ENCODE measurements at places on chromosomes 2 and 18. TPM values are rescaled to one million over a fixed set of nuclear protein-coding genes. Genes with fewer than 3 reads are reported as not detected.

- no peak for DNase-seq
These were observed 55.0 kb upstream of the CTDP1 start for GRCh38 chr18:79624356-79625170.

DNA sequence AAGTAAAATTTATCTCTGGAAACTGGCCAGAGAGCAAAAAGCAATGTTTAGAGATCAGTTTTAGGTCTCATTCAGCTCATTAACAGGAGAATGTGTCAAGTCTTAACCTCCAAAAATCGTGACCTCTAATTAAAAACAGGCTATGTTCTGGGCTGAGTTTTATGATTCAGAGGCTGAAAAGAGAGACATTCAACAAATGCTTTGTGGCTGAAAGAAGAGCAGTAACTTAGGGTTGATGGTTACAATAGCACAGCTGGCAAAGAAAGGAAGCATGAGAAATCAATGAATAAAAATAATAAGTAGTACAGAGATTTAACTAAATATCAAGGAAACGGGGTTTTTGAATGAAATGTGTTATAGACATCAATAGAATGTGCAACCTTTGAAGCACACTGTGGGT, 13.1 kb downstream of the TGIF1 start:
- no peak for DNase-seq

GRCh38 chr2:164028814-164029534, 293.2 kb upstream of the FIGN start:
- no peak for DNase-seq

DNA sequence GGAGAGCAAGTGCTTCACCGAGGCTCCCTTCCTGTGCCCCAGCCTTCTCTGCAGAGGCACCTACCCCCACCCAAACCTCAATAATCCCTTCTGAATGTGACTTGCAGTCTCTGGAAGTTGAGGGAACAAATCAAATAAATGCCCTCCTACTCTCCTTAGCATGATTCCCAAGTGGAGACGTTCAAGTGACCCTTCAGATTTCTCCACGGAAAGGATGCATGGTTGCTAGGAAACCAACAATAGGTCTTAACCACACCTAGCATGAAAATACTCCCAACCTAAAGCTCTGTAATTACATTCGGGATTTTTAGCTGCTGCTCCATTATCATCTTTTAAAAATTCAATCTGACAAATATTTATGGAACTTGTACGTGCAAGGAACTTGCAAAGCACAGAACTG, 50.2 kb upstream of the CABLES1 start:
- DNase-seq: no peak

DNA sequence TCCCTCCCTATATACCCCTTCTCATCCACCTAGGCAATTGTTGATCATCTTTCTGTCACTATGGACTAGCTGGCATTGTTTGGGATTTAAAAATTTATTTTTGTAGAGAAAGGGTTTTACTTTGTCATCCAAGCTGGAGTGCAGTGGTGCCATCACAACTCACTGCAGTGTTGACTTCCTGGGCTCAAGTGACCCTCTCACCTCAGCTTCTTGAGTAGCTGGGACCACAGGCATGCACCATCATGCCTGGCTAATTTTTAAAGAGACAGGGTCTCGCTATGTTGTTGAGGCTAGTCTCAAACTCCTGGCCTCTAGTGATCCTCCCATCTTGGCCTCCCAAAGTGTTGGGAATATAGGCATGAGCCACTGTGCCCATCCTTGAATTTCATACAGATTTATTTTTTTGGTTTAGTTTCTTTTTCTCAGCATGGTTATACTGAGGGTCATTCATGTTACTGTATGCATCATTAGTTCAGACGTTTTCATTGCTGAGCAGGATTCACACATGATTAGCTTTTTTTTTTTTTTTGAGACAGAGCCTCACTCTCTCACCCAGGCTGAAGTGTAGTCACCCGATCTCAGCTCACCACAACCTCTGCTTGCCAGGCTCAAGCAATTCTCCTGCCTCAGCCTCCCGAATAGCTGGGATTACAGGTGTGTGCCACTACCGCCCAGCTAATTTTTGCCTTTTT, 8.6 kb upstream of the PCARE start:
- DNase-seq: no peak

GRCh38 chr2:152525277-152525838, 190.4 kb downstream of the FMNL2 start:
- DNase-seq: peak; percentile 57

DNA sequence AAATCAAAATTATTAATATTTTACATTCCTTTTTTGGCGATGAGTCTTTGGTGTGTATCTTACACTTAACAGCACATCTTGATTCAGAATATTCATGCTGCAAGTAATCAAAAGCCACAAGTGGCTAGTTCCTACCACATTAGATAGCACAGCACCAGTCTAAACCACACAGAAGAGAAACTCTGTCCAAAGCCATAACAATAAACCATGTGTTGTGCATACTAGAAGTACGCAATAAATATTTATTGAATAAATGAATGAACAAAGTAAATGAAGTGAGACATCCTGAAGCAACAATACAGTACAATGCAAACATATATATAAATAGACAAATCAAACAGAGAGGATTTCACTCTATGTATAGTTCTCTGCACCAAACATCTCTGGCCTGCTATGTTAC, 287.3 kb downstream of the EXOC6B start:
- no peak for DNase-seq

DNA sequence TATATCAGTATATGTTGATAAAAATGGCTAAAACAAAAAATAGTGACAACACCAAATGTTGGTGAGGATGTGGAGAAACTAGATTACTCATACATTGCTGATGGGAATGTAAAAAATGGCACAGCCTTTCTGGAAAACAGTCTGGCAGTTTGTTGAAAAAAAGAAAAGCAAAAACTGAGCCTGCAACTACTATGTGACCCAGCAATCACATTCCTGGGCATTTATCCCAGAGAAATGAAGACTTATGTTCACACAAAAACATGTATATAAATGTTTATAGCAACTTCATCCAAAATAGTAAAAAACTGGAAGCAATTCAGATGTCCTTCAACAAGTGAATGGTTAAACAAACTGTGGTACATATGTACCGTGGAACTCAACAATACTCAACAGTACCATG, 7.5 kb upstream of the KDSR start:
- DNase-seq: no peak

DNA sequence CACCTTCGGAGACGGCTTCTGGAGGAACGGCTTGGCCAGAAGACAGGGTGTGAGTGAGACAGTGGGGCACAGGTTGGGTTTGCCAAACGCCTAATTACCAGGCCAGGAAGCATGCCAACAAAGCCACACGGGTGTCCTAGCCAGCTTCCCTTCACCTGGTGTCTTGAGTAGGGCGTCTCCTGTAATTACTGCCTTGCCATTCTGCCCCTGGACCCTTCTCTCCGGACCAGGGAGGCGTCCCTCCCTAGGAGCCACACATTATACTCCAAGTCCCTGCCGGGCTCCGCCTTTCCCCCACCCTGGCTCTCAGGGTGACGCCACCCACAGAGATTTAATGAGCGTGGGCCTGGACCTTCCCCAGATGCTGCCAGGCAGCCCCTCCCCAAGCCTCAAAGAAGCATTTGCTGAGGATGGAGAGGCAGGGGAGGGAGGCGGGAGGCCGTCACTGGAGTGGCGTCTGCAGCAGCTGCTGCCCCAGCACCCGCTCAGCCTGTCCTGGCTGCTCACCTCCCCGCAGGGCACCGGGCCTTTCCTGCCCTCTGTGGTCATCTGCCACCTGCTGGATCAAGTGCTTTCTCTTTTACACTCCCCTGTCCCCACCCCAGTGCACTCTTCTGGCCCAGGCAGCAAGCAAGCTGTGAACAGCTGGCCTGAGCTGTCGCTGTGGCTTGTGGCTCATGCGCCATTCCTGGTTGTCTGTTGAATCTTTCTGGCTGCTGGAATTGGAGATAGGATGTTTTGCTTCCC, 20.7 kb downstream of the FOSL2 start:
- peak; percentile 46 for DNase-seq

The ABCB11 gene
- not detected for total RNA-seq

The SPEG gene
- total RNA-seq: under 0.01 TPM

The VWA3B gene
- not detected for total RNA-seq

The L3MBTL4 gene
- 2.8 TPM for total RNA-seq

The ZC3H6 gene
- 1.2 TPM for total RNA-seq

Measured in lung microvascular endothelial cell (primary cell).